ENCODE measurements at places on chromosomes 2 and 18.

GRCh38 chr2:209162129-209162528 is 261.7 kb upstream of the MAP2 start:
- no peak for DNase-seq

DNA sequence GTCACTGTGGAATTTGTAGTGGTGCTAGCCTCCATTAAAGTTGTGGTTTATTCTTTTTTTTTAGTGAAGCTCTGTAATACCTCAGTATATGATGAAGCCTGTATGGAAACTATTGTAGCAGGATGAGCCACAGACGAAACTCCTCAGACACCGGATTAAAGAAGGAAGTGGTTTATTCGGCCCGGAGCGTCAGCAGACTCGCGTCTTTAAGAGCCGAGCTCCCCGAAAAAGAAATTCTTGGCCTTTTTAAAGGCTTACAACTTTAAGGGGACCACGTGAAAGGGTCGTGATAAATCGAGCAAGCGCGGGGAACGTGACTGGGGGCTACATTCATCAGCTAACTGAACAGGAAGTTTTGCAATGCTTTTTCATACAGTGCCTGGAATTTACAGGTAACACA is 8.1 kb upstream of the CCL20 start:
- DNase-seq, result no peak

- no peak for DNase-seq
Observed at GRCh38 chr2:99662761-99663341, 173.0 kb upstream of the REV1 start.

DNA sequence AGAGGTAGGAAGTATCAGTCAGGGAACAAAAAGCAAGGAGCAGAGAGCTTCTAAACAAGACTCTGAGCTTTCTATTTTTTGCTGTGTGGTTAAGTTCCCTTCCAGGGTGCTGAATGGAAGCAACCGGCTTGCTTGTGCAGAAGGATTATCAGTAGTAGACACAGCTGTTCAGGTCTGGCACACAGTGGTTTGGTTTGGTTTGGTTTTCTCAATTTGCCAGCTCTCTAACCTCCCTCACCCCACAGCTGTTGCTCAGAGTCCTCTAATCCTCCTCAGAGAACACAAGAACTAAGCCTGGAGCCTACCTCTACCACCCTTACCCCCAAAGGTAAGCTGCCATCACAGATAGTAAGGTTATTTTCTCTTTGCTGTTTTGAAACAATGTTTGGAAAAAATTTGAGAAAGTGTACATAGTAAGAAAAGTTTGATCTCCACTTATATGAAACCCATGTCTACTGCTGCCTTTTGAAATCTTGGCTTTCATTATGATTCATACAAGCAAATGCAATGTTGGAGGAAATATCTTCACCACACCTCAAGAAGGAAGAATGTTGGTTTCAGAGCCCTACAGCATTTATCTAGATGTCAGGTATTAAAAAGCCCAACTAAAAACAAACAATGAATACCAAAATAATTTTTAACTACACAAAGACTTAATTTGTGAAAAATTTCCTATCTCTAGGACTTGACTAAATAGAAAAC is 255.3 kb downstream of the NR4A2 start:
- DNase-seq, result no peak

- no peak for DNase-seq
Observed at GRCh38 chr2:217880287-217880889, 122.4 kb downstream of the TNS1 start.

DNA sequence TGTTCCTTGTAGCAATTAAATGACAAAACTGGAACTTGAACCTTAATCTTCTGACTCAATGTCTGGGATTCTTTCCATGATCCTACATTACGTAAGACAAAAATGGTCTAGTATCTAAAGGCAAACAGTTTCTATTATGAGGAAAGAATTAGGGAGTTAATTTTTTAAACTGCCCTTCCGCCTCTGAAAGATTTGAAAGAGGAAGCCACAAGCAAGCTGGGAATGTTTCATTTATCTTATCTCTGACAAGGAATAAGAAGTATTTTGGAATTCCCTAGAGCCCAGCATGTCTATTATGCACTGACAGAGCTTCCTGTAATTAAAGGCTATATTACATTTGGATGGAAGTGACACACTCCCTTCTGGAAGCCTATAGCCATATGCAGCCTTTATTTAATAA is 558.8 kb upstream of the CDH2 start:
- DNase-seq, result no peak

- no peak for DNase-seq
Observed at GRCh38 chr18:41096504-41096903, 858.5 kb upstream of the PIK3C3 start.

- DNase-seq, result no peak
Observed at GRCh38 chr2:147525819-147526489, 318.9 kb upstream of the ACVR2A start.
